ENCODE measurements at places on chromosomes 11 and 22. TPM values are rescaled to one million over a fixed set of nuclear protein-coding genes. Genes with fewer than 3 reads are reported as not detected.

SYCE3 gene
- 1.3 TPM for total RNA-seq

DNA sequence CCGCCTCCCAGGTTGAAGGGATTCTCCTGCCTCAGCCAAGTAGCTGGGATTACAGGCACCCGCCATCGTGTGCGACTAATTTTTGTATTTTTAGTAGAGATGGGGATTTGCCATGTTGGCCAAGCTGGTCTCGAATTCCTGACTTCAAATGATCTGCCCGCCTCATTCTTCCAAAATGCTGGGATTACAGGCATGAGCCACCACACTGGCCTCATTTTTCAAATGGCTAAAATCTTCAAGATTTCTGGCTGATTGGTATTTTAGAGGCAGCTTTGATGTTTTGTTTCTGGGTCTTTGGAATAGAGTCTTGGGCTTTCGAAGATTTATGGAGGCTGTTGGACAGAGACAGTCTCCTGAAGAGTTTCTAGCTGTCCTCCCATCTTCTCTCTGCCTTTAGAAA, 5.8 kb upstream of the SLC3A2 start:
- H3K4me3 ChIP-seq: no peak overlapping the region
- no peaks in the 10 kb centered on the region for H3K27me3 ChIP-seq
- H3K36me3 ChIP-seq: peaks cover 26% of the 10 kb centered on the region
- DNase-seq: no peak
- no peak overlapping the region for H3K27ac ChIP-seq

DNA sequence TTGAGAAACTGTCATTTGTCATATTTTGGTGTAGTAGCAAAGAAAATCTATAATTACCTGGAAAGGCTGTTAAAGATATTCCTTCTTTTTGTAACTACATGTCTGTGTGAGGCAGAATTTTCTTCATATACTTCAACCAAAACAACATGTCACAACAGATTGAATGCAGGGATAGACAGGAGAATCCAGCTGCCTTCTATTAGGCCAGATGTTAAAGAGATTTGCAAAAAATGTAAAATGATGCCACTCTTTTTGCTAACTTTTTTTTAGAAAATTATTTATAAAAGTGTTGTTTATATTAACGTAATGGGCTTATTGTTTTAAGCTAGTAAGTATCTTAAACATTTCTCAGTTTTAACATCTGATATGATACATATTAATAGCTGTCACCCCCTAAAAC, 12.7 kb downstream of the DGKZ start:
- no peaks in the 10 kb centered on the region for H3K36me3 ChIP-seq
- H3K27me3 ChIP-seq: no peaks in the 10 kb centered on the region

DNA sequence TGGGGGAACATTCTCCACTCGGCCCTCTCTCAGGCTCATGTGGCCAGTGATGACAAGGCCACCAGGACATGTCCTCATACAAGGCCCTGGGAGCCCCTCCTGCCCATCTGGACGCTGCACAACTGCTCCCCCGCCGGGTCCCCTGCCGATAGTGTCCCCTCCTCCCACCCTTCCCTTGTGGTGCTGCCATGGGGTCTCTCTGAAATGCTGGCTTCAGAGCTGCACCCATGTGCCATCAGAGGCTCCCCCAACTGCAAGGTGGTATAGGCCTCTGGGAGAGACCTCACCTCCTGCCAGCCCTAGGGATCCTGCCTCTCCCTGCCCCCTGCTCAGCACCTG, 113.0 kb downstream of the KCNQ1OT1 start:
- no peak overlapping the region for H3K4me3 ChIP-seq
- no peak overlapping the region for H3K27ac ChIP-seq
- no peaks in the 10 kb centered on the region for H3K4me1 ChIP-seq
- DNase-seq: no peak

DNA sequence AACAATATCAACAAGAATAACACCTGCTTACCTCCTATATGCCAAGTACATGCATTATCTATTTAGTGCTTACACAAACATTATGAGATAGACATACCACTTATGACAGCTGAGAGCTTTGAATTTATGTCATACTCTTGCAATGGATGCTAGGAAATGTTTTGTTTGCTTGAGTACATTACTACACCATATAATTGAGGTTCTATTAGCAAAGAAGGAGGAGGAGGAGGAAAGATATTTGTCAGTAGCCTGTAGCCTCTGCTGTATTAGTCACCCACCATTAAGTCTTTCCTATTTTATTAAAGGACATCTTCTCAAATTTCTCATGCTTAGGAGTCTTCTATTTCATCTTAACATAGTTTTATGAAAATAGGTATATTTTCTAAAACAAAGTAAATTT, 6.4 kb downstream of the ANO5 start:
- H3K27me3 ChIP-seq: no peaks in the 10 kb centered on the region
- no peak overlapping the region for H3K27ac ChIP-seq
- no peaks in the 10 kb centered on the region for H3K36me3 ChIP-seq
- no peaks in the 10 kb centered on the region for H3K4me1 ChIP-seq
